ENCODE measurements at places on chromosomes 7 and 10.

DNA sequence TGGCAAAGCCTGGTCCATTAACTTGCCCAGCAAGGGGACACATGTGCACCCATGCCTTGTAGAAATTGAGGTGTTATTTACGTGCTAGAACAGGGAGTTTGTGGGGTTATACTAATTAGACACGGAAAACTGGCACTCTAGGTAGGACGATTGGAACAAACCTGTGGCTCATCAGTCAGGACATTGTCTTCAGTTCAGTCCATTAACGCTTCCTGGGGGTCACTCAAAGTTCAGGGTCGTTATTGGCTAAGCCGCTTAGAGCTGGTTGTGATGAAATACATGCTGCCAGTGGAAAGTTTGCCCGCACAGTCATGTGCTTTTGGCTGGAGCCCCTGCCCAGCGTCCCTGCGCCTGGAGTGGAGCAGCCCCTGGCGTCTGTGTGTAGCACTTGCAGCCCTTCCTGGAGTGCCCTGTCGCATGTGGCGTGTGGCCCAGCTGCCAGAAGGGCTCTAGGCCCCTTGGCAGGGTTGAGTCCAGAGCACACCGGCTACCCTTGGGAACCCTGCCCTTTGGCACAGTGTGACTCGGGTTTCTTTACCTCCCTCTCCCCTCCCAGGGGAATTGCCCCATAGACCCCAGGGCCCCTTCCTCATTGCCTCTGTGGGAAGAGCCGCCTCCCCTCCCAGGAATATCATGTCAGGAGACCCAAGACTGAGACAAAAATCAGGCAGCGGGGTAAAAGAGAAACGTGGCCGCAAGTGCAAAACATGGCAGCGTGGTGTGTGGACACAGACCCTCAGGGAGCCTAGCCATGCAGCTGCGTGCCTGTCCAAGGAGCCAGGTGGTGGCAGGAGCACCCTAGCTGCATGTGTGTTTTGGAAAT is 9.8 kb downstream of the ZNF775 start:
- no peak for DNase-seq

- DNase-seq = no peak
These were observed 14.8 kb downstream of the OGDH start for GRCh38 chr7:44621034-44621749.

DNA sequence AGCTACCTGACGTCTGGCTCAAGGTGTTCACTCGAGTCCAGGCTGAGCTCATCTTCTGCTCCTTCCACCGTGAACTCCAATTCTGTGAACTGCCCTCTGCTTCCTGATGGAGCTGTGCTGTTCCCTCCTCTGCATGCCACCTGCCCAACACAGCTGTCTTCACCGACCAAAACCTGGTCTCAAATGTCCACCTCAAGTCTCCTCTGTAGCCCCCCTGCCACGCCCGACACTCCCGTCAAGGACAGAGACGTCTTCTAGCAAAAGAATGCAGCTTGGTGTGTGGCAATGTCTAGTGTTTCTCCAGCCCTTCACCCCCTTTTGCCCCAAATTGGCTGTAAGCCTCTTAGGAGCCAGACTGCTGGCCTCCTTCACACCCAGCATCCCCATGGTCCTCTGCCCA is 305.1 kb downstream of the DNAJB6 start:
- DNase-seq = no peak

GRCh38 chr7:26007510-26007909 is 144.5 kb upstream of the NFE2L3 start:
- DNase-seq = no peak

GRCh38 chr7:18086165-18087025 is 58.7 kb upstream of the PRPS1L1 start:
- no peak for DNase-seq

Measured in activated gamma-delta T cell treated with anti-CD3 and anti-CD28 coated beads, Interleukin-2, amount 50 U/mL, for 16 hours (primary cell).